Activated CD8-positive, alpha-beta memory T cell treated with anti-CD3 and anti-CD28 coated beads, Interleukin-2, amount 50 U/mL, for 48 hours (primary cell): ENCODE measurements at places on chromosomes 6 and 20.

DNA sequence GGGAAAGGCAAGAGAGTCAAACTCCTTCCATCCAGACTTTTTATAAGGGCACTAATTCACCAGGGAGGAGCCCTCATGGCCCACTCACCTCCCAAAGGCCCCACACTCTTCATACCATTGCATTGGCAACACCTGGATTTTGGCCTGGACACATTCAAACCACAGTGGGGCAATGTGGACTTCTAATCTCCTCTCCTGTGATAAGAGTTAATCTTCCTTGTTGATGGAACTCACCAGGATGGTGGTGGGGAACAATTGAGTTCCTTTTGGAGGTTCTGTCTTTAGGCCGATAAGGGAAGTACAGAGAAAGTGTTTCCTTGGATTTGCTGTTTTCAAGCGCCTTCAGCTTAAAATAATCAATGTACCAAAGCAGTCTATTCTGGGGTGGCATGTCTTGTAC, 268.7 kb downstream of the CD83 start:
- DNase-seq, result no peak

GRCh38 chr20:43560974-43561373, 2.1 kb downstream of the SGK2 start:
- DNase-seq, result no peak

- no peak for DNase-seq
Measured at GRCh38 chr6:8829796-8830195, 394.5 kb upstream of the SLC35B3 start.

DNA sequence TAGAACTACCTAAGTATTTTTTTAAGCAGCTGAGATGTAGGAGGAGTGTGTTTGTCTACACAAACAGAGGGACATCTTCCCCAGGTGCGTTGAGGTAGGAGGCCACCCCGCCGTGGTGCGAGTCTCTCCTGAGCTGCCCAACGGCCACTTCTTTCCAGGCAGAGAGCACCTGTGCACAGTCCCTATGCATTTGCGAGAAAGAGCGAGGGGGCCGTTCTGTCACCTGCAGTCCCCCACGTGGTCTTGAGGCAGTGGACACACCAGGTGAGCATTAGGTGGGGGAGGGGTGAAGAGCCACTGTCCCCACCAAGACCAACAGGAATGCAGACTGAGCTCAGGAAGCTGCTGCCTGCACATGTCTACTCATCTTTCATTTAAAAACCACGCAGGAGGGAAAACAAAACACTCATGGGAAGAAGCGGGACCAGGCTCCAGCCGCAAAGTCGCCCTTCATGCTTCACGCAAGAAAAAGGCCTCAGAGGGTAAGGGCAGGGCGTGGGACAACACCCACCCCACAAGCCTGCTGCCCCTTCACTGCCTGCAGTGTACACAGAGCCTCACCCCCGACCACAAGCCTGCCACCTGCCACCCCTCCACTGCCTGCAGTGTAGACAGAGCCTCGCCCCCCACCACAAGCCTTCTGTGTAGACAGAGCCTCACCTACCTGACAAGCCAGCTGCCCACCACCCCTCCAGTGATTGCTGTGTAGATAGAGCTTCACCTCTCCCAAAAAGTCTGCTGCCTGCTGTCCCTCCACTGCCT, 142.0 kb downstream of the DLL1 start:
- no peak for DNase-seq

GRCh38 chr6:64589961-64590360, 954.4 kb downstream of the PHF3 start:
- no peak for DNase-seq

DNA sequence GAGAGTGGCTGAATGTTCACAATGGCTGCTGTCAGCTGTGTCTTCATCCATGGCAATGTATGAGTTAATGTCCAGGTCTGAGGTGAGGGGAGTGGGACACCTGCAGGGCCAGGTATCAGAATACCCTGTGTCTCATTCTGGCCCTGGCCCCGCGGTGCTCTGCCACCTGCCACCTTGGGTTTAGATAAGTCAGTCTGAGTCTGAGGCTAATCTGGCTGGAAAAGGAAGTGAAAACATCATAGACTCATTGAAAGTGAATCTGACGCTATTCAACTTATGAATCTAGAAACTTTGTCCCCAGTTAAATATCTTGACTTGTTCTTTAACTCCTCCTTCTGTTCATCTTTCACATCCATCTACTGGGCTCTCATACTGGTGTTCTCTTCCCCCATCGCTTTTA, 267.1 kb upstream of the JAG1 start:
- no peak for DNase-seq

DNA sequence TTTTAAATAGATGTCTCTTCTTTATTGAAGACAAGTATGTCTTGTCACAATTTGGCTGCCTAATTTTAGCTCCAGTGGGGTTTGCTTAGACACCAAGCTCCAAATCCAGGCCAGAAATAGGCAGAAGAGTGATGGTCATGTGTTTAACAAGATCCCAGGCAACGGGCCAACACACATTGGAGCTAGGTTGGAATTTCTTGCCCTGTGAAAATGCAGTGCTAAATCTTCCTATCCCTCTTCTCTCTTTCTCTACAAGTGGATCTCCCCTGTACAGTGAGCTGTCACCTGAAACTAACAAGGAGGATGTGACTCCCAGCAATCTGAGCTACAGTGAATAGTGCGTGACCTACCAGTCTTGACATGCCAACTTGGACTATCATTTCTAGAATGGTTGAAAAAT, 65.3 kb upstream of the VGLL2 start:
- DNase-seq, result no peak

DNA sequence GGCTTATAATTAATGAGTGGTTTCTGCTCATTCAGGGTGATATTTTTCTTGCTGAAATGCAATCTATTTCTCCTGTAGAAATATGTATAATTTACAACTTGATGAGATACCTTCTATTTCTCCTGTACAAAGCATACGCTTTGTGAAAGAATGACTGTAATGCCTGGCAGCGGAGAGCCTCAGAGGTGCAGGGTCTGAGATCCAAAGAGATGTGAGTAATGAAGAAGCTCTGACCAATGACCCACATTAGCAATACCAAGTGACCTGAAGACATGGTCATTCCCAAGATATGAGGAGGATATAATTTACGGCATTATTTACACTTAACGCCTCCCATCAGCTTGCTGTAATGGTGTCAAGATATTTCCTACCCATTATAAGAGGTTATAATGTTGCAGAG, 98.4 kb upstream of the RAB32 start:
- no peak for DNase-seq

GRCh38 chr6:133396233-133396983, 155.3 kb downstream of the EYA4 start:
- no peak for DNase-seq

DNA sequence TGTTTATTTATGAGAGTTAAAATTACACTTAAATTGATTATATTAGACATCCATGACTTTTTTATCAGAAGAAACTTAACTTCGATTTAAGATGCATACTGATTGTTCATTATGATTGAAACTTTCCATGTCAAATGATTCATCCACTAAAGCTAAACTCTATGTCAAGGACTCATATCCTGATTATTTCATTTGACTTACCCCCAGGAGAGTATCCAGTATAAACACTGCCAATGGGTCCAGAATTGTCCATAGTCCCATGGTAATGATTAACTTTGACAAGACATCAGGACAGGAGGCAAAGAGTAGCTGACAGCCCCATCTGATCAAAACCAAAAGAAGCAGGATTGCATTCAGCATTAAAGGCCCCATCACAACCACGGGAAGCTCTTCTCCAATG, 709.9 kb downstream of the TFAP2A start:
- DNase-seq, result no peak

DNA sequence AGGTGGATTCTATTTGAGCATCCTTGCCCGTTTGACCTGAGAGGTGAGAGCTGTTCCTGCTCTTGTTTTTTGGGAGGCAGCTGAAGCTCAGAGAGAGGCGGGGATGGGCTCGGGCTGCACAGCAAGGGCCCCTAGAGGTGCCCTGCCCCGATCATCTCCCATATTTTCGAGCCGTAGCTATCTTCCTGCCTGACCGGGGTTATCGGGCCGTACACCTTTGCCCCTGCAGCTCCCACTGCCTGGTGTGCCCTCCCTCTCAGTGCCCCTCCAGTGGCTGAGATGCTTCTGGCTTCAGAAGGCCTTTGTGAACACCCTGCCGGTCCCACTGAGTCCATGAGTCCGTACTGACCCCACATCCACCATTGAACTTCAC, 6.7 kb downstream of the SRC start:
- DNase-seq, result no peak

- DNase-seq, result no peak
Measured at GRCh38 chr6:163701762-163702161, 287.2 kb downstream of the QKI start.

DNA sequence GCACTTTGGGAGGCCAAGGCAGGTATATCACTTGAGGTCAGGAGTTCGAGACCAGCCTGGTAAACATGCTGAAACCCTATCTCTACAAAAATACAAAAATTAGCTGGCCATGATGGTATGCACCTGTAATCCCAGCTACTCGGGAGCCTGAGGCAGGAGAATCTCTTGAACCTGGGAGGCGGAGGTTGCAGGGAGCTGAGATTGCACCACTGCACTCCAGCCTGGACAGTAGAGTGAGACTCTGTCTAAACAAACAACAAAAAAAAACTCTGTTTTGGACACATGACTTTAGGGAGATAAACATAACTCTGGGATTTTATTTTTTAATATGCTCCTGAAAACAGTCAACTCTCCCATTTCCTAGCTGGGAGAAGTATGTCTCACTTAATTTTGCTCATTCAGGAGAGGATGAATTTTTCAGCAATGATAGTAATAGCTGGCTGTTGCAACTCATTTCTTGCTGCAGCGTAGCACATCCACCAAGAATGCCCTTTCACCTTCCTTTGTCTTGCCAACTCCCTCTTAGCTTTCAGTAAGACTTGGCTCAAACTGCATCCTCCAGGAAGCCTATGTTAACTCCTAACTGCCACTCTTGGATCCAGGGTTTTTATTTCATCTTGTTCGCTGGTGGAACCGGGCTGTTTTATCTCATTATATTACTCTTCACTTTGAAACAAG, 24.3 kb downstream of the TOP1 start:
- DNase-seq, result no peak

GRCh38 chr6:16806363-16806762, 45.1 kb upstream of the ATXN1 start:
- DNase-seq, result no peak

DNA sequence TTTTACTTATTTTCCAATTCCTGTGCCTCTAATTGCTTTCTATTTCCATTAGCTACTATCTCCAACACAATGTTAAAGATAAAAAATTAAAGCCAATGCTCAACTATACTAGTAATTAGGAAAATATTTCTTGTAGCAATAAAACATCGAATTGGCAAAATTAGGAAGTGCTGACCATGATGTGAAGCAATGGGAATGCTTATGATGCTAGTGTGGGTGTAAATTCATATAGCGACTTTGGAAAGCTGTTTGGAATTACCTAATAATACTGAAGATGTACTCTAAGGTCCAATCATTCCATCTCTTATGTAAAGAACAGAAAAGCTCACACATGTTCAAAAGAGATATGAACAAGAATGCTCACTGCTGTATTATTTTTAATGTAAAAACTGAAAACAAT, 78.2 kb downstream of the UBE3D start:
- no peak for DNase-seq

DNA sequence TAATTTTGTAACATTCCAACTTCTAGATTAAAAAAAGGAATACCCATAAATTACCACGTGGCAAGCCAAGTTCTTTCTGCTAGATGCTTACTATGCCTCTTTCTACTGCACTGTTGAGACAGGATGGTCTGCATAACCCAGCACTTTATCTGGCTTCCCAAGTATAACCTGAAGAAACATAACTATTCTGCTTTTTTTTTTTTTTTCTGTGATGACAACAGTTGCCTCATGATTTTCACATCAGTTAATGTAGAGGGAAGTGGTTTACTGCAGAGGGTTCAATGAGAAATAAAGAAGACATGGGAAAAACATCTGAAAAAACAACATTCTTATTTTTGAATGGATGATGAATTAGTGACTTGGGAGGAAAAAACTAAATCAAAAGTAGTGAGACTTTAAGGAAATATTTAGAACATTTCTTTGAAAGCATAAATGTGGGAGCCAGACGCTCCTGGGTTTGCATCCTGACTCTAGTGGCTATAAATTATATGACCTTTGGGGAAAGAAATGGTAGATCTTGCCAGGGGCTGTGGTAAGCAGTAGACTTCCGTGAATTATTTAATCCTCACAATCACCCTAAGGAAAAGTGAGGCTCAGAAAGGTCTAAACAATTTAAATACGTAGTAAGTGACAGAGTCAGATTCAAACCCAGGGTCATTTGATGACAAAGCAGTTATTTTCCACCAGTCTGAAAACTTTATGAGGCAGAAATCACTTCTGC, 230.7 kb downstream of the PHACTR1 start:
- no peak for DNase-seq

DNA sequence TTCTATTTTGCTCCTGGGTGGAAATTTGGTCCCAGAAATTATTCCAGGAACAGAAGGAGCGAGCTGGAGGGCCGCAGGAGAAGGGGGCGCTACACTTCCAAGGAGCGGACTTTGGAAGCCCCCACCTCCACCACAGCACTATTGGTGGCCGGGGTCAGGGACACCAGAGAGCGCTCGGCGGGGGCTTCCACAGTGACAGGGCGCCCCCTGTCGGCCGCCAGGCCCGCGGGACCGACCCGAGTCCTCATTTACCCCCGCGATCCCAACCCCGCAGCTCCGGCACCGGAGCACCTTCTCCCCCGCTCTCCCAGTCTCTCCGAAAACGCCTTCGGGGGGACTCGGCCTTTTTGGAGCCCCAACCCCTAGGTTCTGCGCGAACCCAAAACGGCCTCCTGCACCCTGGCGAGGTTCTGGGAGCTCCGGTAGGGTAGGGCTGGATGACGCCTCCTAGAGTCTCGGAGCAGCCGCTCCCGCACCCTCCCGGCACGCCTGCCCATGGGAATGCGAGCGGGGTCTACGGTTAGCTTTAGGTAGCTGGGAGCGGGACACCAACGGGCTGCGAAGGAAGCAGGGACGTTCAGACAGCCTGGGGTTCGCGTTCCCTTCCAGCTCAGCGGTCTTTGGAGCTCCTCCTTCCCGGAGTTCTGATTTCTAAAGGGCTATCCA, 2.4 kb upstream of the FOXA2 start:
- peak; percentile 69 for DNase-seq

GRCh38 chr20:62952373-62952967, at the start of gene SLC17A9:
Gene SLC17A9, plus strand, starts transcription at chr20:62952709. Its CDS starts 122 bp downstream, at chr20:62952831.
- peak; percentile 87 for DNase-seq

- DNase-seq, result no peak
Measured at GRCh38 chr6:146642921-146643320, 44.1 kb downstream of the ADGB start.

DNA sequence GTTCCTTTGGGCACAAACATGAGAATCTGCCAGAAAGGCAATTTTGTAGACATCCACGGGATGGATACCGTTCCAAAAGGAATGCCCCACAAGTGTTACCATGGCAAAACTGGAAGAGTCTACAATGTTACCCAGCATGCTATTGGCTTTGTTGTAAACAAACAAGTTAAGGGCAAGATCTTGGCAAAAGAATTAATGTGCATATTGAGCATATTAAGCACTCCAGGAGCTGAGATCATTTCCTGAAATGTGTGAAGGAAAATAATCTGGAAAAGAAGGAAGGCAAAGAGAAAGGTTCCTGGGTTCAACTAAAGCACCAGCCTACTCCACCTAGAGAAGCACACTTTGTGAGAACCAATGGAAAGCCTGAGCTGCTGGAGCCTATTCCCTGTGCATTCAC, 103.9 kb upstream of the ARG1 start:
- no peak for DNase-seq
